ENCODE measurements at places on chromosomes 2 and 18.

GRCh38 chr18:55048892-55049291 lies 89.6 kb upstream of the CCDC68 start:
- peak; percentile 34 for DNase-seq

DNA sequence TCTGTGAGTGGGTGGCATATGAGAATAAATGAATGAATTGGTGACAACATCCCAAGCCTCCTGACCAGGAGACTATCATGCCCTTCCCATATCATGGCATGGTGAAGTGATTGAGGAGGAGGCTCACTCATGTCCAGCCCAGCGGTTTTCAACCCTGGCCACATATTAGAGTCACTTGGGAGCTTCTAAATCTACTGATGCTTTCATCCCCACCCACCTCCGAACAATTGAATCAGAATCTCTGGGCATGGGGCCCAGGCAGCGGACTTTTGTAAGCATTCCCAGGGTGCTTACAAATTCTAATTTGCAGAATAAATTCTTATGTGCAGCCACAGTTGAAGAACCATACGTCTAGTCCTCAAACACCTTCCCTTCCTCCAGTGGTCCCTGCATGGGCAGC lies 81.7 kb upstream of the SEC11C start:
- DNase-seq: no peak

GRCh38 chr2:190963088-190963487 lies 50.9 kb downstream of the STAT1 start:
- DNase-seq: no peak

- no peak for DNase-seq
Observed at GRCh38 chr2:209389171-209389618, 34.7 kb upstream of the MAP2 start.

DNA sequence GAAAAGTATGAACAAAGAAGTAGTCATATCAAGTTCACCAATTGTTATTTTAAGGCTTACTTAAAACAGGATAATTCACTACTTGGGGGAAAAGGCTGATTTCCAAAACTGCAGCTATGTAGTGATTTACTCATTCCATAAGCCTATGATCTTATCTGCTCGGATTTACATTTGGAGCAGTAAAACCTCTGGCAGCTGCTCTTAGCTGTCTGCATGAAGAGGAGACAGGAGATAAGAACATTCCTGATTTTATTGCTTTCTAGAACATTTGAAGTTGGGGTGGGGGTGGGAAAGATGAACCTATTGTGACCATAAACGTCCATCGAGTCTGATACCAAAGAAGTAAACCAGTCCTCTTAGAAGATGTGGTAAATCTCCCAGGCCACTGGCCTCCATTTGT lies 120.9 kb downstream of the MMADHC start:
- DNase-seq: no peak

DNA sequence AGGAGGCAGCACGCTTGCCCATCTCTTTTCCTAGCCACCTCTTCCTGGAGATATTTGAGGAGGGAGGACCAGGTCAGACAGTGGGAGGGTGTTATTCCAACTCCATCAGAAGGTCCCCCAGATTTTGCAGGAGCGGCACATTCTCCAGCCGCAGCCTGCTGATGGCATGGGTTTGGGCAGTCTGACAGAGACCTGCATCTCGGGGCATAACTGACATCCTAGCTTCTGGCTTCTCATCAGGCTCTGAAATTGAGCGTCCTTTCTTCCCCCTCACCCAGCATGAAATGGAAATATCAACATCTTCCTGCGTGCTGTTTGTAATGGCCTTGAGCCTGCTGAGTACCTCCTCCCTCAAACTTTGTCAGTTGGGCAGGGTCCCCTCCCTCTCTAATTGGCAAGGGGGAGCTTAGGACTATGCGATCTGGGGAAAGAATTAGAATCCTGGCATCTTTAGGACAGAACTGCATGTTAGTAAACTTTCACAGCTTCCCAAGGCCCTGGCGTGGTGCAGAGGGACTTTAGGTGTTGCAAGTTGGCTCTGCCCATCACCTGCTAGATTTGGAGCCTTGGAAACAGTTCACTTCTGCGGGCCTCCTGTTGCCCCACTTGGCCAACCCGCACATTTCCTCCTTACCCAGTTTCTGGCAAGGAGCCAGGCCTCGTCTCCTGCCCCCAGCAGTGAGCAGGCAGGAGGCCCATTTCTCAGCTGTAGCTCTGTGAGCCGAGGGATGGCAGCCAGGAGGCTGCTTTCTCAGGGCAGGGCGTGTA lies 2.2 kb downstream of the ITM2C start:
- peak; percentile 29 for DNase-seq

- peak; percentile 65 for DNase-seq
Observed at GRCh38 chr18:59502274-59503175, 143.5 kb upstream of the LMAN1 start.

DNA sequence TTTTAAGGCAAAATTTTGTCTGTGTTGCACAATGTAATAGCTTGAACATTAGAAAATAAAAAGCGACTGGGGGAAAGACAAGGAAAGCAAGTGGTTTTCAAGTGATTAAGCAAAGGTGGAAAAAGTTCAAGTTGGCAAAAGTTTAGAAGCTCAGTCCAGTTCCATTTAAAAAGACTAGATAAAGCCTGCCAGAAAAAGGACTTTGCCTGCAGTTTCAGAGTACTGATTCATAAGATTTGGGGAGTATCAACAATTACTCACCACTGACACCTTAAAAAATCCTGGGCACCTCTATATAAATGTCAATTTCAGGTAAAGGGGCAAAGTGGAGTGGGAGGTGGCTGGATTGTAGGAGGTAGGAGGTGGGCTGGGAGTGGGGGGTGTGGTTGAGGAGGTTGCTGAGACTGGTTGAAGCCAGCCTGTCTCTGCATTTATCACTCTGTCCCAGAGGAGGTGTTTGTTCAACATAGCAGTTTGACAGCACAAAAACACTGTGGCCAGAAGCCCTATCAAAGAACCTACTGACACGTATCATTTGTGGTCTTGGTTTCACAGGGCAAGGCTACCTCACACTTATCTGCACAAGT lies 14.6 kb downstream of the ZEB2 start:
- no peak for DNase-seq
